ENCODE measurements at places on chromosomes 16 and 17. TPM values are rescaled to one million over a fixed set of nuclear protein-coding genes. Genes with fewer than 3 reads are reported as not detected.

Gene SRSF1
- total RNA-seq, result 182 TPM

Gene CDRT15
- not detected for total RNA-seq

DNA sequence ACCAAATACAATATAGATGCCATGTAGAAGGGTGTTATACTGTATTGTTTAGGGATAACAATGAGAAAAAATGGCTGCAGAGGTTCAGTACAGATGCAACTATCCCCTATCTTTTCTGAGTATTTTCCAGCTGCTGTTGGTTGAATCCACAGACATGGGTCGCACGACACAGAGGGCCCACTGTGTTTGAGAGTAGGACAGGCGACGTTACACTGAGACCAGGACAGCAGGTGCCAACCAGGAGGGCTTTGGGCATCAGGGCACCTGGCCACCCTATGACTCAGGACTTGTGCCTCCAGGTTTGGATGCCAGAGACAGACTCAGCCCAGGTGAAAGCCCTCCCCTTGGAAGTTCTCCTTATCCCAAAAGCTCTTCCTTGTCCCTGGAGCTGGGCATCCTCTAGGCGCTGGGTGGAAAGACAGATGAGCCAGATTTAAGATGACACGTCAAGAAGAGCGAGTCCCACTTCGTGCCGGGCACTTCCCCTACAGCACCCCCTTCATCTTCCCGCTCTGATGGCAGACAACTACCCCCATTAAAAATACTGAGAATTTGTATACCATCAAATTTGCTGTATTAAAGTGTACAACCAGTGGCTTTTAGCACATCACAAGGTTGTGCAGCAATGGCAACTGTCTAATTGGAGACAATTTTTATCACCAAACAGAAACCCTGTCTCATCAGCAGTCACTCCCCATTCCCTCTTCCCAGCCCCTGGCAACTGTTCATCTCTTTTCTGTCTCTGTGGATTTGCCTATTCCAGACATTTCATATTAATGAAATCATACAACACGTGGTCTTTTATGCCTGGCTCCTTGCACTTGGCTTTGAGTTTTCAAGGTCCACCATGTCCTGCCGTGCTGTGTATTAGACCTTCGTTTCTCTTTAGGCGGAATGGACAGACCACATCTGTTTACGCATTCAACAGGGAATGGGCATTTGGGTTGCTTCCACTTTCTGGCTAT lies 30.6 kb downstream of the TNFRSF13B start:
- DNase-seq, result no peak

- DNase-seq, result no peak
Observed at GRCh38 chr16:77600555-77600954, 121.8 kb upstream of the NUDT7 start.

Data from omental fat pad (tissue), 4 donors.